ENCODE measurements at places on chromosomes 1 and 21.
A peak's percentile ranks its signal among the peaks of the same experiment; 100 is the strongest.

- DNase-seq = peak; percentile 76
Measured at GRCh38 chr1:113519556-113519955, 129.2 kb downstream of the MAGI3 start.

- DNase-seq = no peak
Measured at GRCh38 chr1:170200161-170200560, 54.4 kb downstream of the NTMT2 start.

- DNase-seq = no peak
Measured at GRCh38 chr1:208772891-208773290, 528.7 kb upstream of the PLXNA2 start.

DNA sequence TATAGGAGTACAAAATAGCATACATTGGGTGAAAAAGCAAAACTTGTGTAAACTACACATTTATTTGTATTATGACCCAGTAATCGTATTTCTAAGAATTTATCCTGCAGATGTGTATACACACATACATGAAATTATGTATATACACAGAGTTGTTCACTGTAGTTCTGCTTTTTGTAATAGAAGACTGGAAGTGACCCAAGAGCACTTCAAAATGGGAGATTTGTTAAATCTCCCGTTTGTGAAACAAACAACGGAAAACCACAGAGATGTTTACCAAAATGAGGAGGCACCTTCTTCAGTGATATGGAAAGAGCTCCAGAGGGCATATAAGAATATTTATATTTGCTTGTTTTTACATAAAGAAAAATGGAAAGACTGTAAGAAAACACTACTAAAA lies 18.0 kb upstream of the MNDA start:
- no peak for DNase-seq

DNA sequence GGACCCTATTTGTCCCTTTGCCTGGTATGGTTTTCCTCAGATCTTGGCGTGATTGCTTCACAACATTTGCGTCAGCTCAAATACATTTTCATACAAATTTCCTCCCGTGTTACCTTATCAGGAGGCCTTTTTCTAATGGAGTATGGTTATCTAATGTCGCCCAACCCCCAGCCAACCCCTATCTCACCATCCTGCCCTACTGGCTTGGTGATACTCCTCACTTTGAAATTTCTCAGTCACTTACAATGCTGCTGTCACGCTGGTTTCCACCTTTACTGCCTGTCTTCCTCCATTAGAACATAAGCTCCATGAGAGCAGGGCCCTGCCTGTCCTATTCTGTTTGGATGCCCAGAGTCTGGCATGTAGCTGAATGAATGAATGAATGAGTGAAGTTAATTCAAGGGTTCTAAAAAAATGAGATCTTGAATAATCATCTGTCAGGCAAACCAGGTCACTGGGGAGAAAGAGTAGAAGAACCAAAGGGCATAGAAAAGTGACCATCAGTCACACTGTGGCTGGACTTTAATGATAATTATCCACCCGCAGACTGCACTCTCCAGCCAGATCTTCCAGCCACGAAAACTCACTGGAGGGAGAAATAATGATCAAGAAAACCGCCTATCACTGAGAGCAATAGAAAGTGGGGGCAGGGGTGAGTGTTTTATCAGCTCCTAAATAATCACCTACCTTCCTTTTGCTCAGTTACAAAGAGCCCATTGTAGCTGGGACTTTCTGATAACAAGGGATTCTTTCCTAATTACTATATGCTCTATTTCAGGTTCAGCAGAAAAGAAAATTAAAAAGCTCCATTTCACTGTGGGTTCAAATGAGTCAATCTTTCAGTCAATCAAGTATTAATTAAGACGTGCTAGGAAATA lies 21.3 kb downstream of the KIAA0040 start:
- DNase-seq = no peak

DNA sequence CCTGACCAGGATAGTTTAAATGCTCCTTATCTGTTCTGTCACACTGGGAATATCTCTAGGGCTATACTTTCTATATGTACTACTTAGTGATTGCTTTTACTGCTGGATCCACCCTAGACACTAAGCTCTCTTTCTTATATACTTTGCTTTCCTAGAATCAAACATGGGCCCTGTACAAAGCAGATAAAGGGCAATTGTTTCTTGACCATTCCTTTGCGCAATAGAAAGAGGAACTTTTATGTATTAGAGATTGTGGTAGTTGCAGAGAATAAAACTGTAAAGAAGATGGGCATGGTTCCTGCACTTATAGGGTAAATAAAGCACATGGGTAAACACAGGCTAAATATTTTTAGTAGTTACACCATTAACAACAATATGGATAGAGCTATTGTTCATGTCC lies 58.8 kb downstream of the ATP6V1G3 start:
- DNase-seq = no peak

Measured in fibroblast of skin of right biceps (primary cell).